ENCODE measurements at places on chromosomes 12 and 14.

- DNase-seq, result no peak
These were observed 14.5 kb upstream of the MDM2 start for GRCh38 chr12:68793436-68793835.

- no peak for DNase-seq
These were observed 42.6 kb downstream of the GPATCH2L start for GRCh38 chr14:76194327-76194726.

- no peak for DNase-seq
These were observed 3.9 kb downstream of the MYRFL start for GRCh38 chr12:69828897-69829296.

DNA sequence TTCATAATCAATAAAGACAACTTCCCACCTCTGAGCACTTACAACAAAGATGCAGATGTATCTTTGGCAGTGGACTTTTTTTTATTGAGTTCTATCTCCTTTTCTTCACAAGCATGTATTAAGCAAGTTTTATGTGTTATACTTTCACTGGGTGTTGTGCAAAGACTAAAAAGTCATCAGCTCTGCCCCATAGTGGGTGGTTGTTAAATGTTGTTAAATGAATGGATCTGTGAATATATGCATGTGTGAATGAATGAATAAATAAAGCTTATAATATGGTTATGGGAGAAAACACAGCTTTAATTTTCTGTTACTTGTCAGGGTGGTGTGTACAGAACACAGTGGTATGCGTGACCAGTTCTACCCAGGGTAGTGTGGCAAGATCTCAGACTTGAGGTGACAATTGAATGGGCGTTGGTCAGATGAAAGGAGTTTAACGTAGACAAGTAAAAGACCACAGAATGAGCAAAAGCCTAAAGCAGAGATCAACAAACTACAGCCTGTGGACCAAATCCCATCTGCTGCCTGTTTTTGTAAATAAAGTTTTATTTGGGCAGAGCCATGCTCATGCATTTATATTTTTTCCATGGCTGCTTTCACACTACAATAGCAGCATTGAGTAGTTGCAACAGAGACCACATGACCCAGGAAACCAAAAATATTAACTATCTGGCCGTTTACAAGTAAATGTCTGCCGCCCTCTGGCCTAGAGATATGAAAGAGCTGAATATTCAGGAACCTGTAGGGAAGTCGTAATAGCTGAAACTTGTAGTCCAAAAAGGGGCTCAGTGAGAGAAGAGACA lies 207.4 kb upstream of the EEA1 start:
- no peak for DNase-seq

DNA sequence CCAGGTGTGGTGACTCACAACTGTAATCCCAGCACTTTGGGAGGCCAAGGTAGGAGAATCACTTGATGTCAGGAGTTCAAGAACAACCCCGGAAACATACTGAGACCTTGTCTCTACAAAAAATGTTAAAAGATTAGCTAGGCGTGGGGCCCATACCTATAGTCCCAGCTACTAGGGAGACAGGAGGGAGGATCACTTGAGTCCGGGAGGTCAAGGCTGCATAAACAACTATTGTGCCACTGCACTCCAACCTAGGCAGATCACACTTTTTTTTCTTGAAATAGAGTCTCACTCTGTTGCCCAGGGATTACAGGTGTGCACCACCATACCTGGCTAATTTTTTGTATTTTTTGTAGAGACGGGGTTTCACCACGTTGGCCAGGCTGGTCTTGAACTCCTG lies 6.1 kb downstream of the RND1 start:
- DNase-seq, result no peak

DNA sequence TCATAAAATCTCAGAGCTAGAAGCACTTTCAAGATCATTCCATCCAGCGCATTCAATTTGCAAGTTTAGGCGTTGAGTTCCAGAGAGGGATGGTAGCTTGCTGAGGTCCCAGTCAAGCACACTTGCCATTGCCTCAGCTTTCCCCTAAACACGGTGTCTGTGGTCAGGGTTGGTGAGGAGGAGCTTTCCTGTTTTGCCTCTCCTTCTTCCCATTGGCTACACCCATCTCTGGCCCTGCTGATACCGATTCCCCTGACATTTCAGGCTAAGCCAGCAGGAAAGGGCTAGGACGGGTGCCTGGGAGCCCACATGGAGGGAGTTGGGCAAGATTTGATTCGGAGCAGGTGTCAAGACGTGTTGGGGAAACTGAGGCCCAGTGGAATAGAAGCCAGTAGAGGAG lies 9.1 kb downstream of the NFATC4 start:
- no peak for DNase-seq

DNA sequence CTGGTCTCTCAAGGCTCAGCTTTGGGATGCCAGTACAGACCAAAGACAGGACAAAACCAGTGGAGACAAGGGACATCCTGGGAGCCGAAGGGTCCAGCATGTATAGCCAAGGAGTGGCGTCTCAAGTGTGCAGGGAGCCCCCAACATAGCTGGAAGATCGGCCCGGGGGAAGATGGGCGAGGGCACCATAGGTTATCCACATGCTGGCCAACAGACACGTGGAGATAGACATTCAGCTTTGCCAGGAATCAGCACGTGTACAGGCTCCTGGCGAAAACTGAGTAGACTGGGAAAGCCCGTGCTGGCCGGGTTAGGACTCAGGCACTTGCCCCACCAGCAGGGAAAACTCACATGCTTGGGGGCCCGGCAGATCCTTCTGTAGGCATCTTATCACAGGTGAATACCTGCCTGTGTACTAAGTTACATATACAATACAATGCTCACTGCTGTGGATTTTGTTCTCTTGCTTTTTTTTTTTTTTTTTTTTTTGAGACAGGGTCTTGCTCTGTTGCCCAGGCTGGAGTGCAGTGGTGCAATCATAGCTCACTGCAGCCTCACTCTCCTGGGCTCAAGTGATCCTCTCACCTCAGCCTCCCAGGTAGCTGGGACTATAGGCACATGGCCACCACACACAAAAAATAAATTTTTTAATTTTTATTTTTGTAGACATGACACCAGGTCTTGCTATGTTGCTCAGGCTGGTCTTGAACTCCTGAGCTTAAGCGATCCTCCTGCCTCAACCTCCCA lies 5.6 kb upstream of the ANKRD9 start:
- DNase-seq, result no peak

GRCh38 chr14:64502887-64503433 lies 678 bp downstream of the ZBTB25 start:
- no peak for DNase-seq

DNA sequence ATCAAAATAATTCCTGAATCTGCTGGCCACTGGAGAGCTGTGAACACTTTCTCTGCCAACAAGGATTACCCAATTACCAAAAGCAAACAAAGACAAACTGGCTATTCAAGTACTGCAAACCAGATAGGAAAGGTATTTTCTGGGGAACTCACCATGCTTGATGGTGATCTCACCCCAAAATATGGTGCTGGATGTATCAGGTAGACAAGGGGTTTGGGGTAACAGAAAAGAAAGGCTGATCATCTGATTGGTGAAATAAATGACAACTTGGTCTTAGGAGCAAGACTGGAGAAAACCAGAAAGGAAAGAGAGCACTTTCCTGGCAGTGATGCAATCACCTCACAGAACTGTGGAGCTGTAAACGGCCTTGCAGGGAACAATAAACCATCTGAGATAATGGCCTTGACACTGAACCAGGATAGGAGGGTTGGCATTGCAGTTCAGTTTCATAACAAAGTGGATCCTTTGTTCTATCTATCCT lies 31.0 kb upstream of the NPFF start:
- DNase-seq, result no peak

GRCh38 chr12:79451978-79452377 lies 238.8 kb downstream of the PAWR start:
- DNase-seq, result peak; percentile 90

DNA sequence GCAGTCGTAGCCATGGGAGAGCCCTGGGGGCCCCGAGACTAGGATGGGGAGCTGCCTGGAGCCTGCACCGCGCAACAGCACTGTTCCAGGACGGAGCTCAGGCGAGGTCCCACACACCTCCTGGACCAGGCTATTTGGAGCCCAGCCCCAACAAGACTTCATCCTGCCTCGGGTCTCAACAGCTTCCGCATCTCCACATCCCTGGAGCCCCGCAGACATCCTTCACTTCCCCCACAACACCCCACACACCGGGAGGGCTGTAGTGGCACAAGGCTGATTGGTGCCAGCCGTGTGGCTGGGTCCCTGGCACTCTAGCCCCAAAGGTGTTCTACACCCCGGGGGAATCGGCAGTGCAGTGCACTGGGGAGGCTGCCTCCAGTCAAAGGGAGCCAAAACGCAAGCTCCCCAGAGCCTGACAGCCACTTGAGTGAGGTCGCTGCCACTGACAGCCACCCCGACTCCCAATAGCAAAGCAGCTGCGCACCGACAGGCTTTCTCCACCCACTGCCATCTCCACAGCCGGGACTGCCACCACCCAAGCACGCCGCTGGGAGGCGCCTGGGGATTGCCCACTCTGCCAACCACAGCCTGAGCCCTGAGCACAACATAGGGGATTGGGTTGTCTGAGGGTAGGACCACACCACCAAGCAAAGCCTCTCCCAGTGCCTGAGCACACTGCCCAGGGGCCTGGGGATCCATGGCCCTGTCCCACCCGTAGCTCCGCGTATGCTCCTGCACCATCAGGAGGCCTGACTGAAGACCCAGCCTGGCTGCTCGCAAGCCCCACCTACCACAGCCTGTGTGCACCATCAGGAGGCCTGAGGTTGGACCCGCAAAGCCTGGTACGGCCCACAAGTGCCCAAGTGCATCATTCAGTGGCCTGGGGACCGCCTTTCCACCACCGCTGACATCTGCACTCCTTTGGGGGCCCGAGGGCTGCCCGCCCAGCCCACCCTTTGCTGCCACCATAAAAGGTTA lies 13.2 kb upstream of the KLRF1 start:
- DNase-seq, result peak; percentile 30

GRCh38 chr14:105173901-105174894 lies 5.6 kb upstream of the JAG2 start:
- no peak for DNase-seq

DNA sequence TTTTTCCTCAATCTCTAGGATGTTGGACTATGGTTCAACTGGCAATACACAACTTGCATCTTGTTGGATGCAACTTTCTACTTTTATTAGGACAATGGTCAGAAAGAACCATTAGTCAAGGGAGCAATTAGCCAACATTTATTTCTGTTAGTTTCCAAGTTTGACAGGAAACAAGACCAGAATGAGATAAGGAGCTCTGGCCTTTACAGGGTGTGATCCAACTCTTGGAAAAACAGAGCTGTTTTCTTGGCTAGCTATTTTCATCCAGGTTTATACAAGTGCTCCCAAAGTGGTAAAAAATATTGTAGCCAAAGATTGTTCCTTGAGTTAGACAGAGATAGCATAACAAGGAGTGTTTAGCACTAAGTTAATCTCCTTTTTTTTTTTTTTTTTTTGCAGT lies 3.9 kb upstream of the SYNE2 start:
- no peak for DNase-seq

DNA sequence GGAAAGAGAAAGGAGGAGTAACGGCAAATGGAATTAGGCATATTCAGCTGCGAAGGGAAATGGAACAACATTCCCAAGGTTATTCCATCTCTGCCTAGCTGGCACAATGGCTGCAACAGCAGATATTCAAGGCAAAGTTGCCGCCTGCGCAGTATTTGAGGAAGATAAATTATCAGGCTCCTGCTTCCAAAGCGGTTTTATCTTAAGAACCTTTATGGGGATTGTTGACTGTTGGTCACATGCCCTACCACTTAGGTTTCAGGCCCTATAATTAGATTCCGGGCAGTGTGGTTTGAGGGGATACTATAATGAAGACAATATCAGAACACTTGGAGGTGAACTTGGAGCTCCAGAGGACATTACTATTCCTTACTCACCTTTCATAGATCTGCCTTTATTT lies 99.7 kb downstream of the FGD4 start:
- DNase-seq, result no peak

DNA sequence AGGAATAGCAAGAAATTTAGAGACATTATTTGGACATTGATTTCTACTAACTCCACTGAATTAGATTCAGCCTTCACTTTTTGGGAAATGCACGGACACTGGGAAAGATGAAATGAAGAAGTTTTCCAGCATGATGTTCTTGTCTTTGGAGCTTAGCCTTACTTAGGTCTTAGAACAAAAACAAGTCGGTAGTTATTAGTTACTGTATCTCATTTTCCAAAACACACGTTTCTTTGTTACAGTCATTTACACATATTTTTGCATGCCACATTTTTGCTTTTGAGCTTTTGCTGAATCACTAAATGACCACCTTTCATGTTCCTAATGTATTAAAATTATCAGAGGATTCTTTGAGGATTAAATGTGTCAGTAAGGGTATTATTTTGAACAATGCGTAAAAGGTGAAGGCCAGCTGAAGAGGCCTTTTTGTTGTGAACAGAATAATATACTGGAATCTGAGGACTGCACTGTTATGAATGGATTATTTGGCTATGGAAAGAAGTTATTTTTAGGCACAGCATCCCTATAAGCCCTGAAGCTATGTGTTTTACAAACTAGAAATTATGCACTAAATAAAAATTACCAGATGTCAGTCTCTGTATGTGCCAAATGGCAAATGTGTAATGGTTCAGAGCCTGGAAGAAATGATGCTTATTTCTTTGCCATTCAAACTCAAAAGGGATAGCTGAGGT lies 138.2 kb downstream of the SRGAP1 start:
- no peak for DNase-seq

- no peak for DNase-seq
These were observed 19.0 kb downstream of the PTGER2 start for GRCh38 chr14:52333108-52333507.

Data from fibroblast of skin of right biceps (primary cell).